Naive thymus-derived CD4-positive, alpha-beta T cell (primary cell): ENCODE measurements at places on chromosomes 5 and 9. TPM values are rescaled to one million over a fixed set of nuclear protein-coding genes. Genes with fewer than 3 reads are reported as not detected.
A peak's percentile ranks its signal among the peaks of the same experiment; 100 is the strongest.

DNA sequence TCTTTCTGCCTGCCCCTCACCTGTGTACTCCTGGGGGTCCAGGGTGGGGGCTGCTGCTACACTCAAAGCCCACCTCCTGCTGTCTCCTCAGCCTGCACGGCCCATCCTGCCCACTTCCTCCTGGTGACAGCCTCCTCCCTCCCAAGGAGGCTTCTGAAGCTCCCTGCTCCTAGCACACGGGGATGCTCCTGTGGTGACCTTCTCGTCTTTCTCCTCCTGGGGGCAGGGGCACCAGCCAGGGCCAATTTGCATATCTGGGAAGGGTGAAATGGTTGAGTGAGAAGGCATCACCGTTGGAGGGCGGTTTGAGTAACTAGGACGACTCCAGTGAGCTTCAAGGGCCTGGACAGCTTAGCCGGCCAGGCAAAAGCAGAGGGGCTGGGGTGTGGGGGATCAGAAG is 51.9 kb upstream of the COL5A1 start:
- H3K36me3 ChIP-seq, result no peaks in the 10 kb centered on the region
- no peaks in the 10 kb centered on the region for H3K4me1 ChIP-seq
- no peak overlapping the region for H3K27ac ChIP-seq
- H3K27me3 ChIP-seq, result no peaks in the 10 kb centered on the region

GRCh38 chr9:127710204-127710783 is 3.5 kb downstream of the CFAP157 start:
- H3K4me1 ChIP-seq, result peaks cover 9% of the 10 kb centered on the region
- no peak for DNase-seq
- no peak overlapping the region for H3K27ac ChIP-seq
- H3K36me3 ChIP-seq, result no peaks in the 10 kb centered on the region
- no peak overlapping the region for H3K4me3 ChIP-seq

DNA sequence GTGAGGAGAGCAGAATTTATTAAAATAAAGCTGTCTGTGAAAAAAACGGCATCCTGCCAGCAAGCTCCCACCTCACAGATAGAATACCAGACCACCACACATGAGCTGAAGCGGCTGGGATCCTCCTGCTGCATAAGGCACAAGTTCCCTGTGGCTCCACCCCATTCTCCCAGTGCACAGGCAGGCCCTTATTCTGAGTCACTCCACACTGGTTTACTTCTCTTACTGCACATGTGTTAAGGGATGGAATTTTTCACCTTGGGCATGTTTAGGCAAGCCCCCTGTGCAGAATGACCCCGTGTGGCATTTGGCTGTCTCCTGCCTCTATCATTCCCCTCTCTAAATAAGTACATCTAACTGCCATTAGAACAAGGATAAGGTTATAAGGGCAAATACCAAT is 115.0 kb upstream of the ELAVL2 start:
- no peaks in the 10 kb centered on the region for H3K36me3 ChIP-seq
- H3K4me1 ChIP-seq, result no peaks in the 10 kb centered on the region
- H3K4me3 ChIP-seq, result no peak overlapping the region
- DNase-seq, result no peak

DNA sequence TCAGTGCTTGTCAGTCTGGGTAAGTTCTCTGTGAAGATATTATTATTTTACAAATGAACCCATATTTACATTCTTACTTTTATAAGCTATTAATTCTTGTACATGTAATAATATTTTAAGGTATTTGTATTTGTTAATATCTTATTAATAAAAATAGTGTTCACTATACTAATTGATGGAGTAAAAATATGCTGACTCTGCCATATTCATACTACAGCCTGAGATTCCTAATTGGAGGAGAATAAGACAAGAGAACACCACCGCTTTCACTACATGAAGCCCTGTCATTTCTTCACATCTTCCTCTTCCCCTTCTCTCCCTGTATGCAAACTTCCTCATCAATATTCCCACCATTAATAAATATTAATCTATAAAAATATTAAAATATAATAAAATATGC is 167.6 kb upstream of the TUSC1 start:
- H3K4me1 ChIP-seq, result no peaks in the 10 kb centered on the region
- no peak for DNase-seq
- H3K4me3 ChIP-seq, result no peak overlapping the region
- no peaks in the 10 kb centered on the region for H3K36me3 ChIP-seq
- no peaks in the 10 kb centered on the region for H3K27me3 ChIP-seq
- H3K27ac ChIP-seq, result no peak overlapping the region

DNA sequence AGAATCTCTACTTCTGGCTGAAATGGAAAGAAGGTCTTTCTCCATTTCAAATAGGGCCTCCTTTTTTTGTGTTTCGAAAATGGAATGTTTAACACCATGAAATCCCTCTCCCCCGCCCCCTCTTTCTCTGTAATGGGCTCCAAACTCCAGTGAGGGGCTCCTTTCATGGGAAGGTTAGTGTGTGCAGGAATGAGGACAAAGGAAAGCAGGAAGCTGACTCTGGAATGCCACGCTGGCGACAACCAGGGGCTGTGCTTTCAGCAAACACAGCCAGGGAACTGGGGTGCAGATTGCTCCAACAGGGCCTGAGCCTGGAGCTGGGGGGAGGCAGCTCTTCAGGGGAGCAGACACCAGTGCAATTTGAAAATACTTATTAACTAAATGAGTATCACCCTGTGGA is 82.8 kb downstream of the CRB2 start:
- H3K4me1 ChIP-seq, result no peaks in the 10 kb centered on the region
- DNase-seq, result no peak
- H3K27me3 ChIP-seq, result no peaks in the 10 kb centered on the region
- peaks cover 23% of the 10 kb centered on the region for H3K36me3 ChIP-seq
- H3K4me3 ChIP-seq, result no peak overlapping the region

DNA sequence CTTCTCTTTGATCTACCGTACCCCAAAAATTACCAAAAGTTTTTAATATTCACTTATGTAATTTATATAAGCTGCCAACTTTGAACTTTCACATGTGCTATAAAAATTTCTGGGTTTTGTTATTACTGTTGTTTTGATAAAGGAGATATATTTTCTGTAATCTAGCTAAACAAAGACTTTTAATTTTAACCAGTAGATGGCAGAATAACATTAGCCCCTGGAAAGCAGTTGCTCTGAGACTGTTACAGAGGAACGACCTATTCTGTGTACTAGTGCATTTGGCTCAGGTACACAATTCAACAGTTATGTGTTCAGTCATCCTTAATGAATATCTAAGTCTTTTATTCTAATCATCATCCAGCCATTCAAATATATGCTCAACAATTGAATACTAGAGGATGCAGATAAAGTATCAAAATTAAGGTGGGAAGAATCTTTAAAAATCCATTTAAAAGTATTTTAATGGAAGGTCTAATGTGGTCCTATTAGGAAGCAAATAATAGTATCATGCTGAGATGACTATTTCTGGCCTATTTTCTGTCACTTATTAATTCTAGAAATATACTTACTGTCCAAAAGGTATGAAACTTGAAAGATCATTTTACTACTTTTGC is 8.6 kb downstream of the KLHL9 start:
- H3K27ac ChIP-seq, result no peak overlapping the region
- H3K4me1 ChIP-seq, result peaks cover 10% of the 10 kb centered on the region
- H3K4me3 ChIP-seq, result no peak overlapping the region
- no peaks in the 10 kb centered on the region for H3K27me3 ChIP-seq

DNA sequence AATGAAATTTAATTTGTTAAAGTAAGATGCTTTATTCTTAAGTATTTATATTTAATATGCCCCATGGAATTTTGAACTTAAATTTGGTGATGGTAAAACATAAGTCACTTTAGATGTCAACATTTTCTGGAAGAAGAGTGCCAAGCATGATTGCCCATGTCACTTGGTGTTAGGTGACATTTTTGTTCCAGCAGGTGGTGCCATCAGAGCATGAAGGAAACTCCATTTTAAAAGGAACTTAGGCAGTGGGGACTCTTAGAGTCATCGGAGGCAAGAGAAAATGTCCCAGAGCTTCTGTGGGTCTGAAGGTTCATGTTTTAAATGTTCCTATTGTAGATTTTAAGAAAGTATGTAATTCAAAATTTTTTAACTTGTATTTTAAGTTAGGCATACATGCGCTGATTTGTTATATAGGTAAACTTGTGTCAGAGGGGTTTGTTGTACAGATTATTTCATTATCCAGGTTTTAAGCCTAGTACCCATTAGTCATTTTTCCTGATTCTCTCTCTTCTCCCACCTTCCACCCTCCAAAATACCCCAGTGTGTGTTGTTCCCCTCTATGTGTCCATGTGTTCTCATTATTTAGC is 789.3 kb downstream of the SEMA5A start:
- no peak overlapping the region for H3K27ac ChIP-seq
- no peak for DNase-seq
- no peaks in the 10 kb centered on the region for H3K4me1 ChIP-seq
- H3K4me3 ChIP-seq, result no peak overlapping the region
- H3K27me3 ChIP-seq, result no peaks in the 10 kb centered on the region

DNA sequence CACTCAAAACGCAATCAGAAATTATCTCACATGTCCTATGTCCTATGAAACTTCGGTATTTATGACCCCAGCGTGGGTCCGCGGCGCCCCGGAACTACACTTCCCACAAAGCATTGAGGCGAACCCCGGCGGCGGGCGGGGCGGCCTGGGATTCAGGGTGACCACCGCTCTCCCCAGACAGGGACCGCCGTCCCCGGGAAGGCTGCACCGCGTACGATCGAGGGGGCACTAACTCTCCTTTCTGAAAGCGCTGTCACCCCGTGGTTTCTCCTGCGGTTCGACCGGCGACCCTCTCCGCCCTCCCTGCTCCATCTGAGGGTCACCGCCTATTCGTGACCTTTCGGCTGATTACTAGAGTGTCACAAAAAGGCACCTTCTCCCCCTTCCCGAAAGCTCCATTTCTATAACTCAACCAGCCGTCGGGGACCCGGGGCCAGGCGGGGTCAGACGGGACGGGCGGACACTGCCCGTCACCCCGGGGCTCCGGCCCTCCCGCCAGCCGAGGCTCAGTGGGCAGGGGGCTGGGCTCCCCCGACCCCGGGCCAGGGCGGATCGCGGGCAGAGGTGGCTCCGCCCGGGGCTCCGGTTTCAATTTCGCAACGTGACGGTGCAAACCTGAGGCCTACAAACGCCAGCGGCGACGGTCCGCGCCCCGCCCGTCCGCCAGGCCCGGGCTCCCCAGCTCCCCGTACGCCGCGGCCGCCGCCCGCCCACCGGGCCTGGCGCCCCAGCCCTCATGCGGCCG is 1.3 kb downstream of the ECPAS start:
- DNase-seq, result peak; percentile 53
- H3K27ac ChIP-seq, result peak overlapping the region; percentile 78
- peaks cover 4% of the 10 kb centered on the region for H3K36me3 ChIP-seq

The ADAMTS6 gene
- 2.6 TPM for total RNA-seq
